ENCODE measurements at places on chromosomes 13 and 19. TPM values are rescaled to one million over a fixed set of nuclear protein-coding genes. Genes with fewer than 3 reads are reported as not detected.

The CACNA1A gene
- total RNA-seq: 2.8 TPM

The SBK3 gene
- total RNA-seq: 0.17 TPM

DNA sequence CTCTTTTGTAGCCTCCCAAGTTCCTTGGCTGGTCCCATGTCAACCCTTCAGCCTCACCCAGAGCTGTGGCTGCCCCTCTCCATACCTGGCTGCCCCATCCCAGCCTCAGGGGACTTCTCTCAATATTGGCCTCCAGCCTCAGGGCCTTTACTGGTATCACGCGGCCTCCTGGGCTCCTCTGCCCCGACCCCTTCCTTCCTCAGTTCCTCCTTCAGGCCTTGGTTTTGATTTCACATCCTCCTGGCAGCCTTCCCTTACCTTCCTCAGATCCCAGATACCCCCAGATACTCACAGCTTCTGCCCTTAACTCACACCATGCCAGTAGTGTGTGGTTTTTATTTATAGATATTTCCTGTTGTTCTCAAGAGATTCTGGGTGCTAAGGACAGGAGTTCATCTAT is 12.8 kb upstream of the SCN1B start:
- DNase-seq: no peak

DNA sequence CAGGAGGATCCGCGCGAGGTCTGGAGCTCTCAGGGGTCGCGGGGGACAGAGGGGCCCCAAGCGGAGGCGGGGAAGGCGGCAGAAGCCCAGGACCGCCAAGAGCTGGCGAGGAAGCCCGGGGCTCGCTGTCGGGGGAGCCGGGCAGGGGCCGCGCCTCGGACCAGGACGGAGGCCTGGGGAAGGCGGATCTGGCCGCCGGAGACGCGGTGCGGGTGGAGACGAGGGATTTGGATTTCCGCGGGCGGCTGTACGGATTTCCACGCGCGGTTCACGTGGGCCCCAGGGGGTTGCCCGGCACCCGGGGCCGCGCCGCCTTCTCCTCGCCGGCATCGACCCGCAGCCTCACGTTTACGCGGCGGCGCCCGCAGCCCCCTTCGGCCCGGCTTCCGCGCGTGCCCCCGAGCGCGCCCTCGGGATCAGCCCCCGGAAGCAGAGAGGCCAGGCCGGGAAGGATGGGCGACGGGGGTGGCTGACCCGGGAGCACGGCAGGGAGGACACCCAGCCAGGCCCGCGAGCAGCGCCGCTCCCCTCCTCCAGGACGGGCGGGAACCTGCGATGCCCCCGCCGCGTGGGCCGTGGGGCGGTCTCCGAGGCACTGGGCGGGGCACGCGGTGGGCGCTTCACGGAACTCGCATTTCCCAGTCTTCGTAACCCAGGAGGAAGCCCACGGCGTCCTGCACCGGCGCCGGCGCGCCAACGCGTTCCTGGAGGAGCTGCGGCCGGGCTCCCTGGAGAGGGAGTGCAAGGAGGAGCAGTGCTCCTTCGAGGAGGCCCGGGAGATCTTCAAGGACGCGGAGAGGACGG is 4.7 kb downstream of the F7 start:
- DNase-seq: peak; percentile 68

DNA sequence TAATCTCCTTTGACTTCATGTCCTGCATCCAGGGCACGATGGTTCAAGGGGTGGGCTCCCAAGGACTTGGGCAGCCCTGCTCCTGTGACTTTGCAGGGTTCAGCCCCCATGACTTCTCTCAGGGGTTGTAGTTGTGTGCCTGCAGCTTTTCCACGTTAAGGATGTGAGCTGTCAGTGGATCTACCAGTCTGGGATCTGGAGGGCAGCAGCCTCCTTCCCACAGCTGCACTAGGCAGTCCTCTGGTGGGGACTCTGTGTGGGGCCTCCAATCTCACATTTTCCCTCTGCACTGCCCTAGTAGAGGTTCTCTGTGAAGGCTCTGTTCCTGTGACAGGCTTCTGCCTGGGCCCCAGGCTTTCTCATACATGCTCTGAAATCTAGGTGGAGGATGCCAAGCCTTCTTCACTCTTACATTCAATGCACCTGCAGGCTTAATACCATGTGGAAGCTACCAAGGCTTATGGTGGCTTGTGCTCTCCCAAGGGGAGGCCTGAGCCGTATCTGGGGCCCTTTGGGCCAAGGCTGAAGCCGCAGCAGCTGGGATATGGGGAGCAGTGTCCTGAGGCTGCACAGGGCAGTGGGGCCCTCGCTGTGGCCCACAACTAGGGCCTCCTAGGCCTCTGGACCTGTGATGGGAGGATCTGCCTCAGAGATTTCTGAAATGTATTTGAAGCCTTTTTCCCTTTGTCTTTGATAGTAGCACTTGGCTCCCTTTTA is 39.3 kb upstream of the ERICH6B start:
- DNase-seq: no peak

GRCh38 chr13:79776531-79777295 is 295.8 kb downstream of the NDFIP2 start:
- no peak for DNase-seq

GRCh38 chr13:45847554-45848224 is 3.9 kb downstream of the SIAH3 start:
- no peak for DNase-seq

DNA sequence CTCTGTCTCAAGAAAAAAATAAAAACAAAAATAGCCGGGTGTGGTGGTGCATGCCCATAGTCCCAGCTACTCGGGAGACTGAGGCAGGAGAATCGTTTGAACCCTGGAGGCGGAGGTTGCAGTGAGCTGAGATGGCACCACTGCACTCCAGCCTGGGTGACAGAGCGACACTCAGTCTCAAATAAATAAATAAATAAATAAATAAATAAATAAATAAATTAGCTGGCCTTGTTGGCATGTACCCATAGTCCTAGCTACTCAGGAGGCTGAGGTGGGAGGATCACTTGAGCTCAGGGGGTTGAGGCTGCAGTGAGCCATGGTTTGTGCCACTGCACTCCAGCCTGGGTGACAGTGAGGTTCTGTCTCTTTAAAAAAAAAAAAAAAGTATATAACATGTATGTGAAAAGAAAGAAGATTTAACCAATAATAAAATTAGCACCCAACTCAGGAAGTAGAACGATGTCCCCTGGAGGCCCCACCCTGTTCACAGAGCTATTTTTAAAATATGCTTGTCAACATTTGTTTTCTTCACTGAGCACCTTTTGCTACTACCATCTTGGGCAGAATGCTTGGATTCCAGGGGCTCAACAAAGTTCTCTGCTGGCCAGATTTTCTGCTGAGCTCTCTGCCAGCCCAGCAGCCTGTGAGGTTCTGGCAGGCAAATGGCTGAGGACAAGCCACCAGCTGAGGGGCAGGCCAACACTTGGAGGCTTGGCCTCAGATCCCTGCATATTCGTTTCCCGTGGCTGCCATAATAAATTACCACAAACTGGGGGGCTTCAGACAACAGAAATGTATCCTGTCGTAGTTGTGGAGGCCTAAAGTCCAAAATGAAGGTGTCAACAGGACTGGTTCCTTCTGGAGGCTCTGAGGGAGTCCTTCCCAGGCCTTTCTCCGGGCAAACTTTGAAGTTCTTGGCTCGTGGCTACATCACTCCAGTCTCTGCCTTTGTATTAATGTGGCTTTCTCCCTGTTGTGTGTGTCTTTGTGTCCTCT is 5.2 kb downstream of the SLC25A42 start:
- DNase-seq: no peak

DNA sequence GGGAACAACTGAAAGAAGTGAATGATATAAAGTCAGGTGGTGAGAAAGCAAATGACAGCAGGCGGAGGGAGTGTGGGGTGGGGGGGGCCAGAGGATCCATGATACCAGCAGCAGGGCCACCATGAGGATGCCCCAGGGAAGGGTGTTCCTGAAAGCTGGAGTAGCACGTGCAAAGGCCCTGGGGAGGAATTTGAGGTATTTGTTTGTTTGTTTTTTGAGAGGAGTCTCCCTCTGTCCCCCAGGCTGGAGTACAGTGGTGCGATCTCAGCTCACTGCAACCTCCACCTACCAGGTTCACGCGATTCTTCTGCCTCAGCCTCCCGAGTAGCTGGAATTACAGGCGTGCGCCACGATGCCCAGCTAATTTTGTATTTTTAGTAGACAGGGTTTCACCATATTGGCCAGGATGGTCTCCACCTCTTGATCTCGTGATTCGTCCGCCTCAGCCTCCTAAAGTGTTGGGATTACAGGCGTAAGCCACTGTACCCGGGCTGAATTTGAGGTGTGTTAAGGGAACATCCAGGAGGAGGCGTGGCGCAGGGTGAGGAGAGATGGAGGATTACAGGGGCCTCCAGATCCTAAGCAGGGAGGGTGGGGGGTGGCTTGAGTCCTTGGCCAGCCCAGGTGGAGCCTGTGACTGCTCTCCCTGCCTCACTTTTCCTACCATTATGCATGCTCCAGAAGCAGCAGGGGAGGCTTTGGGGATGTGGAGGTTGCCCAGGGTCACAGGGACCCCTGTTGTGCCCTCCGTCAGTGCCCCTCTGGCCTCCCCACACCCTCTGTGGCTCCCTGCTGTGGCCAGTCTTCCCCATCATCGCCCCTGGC is 12.4 kb upstream of the JUND start:
- peak; percentile 79 for DNase-seq

GRCh38 chr19:33706631-33707030 is 84.9 kb downstream of the CHST8 start:
- peak; percentile 16 for DNase-seq

GRCh38 chr19:39199025-39199424 is 2.3 kb downstream of the NCCRP1 start:
- peak; percentile 72 for DNase-seq

DNA sequence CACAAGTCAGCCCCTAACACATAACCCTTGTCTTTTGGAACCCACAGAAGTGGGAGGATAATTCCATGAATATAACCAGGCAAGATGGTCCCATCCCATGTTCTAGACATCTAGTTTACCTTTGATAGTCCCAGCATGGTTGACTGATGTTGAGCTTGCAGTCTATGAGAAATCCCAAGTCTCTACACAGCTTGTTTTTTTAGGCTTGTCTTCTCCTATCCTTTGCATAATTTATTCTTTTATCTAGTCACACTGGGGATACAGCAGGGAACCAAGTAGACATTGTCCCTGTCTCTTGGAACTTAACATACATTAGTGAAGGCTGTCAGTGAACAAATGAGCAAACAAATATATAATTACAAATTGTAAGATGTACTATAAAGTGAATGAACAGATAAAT is 19.6 kb upstream of the FRY start:
- DNase-seq: no peak

DNA sequence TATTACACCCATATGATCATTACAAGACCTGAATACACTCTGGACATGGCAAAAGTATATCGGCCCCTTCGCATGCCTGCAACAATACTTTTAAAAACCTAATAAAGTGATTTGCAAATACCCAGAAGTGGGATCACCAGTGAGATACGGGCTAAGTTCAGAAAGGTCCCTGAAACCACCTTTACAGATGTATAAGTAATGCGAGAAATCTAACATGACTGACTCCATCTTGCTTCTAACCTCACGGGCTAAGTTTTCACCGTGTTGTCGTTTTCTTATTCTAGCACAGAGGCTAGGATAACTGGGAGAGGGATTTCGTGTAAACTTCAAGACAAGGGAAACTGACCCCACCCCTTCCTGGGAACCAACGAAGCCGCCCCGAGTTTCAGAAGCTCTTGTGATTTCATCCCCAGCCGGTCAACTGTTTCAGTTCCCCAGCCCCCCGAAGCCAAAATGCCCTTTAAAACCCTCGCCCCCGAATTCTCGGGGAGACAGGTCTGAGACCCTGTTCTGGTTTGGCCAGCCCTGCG is 703 bp downstream of the NEK3 start:
- DNase-seq: peak; percentile 56

DNA sequence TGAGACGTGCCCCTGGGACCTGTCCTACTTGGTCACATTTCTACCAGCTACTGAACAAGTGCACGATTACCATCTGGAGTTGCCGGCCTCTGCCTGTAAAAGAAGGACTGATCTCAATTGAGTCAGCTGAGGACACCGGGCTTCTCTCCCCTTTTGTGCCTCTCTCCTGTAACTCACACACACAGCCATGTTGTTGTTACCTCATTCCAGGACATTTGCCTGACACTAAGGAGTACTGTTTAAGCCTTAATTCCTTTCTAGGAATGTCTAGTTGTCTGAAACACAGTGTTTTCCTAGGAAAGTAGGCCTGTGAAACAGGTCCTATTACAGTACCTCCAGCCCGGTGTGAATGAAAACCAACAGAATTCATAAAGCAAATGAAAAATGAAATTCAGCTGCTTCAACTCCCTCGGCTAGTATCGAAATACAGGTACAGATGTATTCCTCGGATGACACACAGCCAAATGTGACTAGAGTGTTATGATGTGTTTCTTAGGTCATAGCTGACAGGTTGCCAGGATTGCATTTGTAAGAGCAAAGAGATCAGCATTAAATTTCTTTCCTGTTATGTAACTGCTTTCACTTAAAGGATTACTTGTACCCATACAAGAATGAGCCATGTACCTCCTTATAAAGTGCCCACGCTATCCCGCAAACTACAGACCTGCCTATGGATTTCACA is 152.0 kb upstream of the IRS2 start:
- DNase-seq: no peak

DNA sequence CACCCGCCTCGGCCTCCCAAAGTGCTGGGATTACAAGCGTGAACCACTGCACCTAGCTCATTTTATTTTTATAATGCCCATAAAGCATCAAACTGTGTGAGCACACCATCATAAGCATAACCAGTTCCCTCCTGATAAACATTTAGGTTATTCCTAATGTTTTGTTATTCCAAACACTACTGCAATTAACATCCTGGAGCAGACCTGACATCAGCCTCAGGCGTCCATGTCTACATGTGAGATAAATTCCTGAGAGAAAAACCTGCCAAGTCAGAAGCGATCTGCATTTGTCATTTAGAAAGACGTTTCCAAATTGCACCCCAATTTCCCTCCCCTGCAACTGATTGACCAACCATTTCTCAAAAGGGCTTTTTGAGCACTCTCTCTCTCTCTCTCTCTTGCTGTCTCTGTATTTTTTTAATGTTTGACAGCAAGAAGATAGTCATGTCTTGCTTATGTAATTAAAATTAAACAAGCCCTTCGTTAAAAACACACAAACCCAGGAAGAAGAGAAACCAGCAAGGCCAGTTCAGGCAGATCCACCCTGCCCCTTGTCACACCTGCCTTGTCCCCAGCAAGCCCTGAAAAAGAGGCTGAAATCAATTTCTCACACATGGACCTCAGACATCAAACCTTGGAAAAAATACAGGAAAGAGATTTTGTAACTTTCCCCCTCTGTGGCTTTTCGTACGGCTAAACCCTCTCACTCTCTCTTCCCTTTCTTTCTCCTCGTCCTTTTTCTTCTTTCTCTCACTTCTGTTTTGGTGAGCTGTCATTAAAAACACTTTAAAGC is 9.9 kb downstream of the LYPD3 start:
- no peak for DNase-seq

DNA sequence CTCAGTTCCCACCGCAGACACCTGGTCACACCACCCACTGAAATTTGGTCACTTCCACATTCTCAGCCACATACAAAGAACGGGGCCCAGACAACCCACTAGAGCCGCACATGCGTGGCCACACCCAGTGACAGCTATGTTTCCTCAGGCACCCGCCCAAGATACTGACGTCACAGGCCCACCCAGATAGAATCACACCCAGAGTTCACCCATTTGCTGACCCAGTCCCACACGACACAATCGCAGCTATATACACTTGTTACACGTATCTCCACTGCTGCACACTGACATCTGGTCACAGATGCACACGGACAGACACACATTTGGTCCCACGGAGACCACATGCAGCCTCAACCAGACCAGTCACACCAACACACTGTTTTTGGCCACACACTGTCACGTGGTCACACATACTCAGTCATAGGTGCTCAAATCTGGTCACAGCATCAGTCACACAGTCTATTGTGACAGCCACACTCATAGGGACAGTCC is 2.9 kb downstream of the NUMBL start:
- no peak for DNase-seq

- no peak for DNase-seq
Observed at GRCh38 chr13:84563611-84564010, 681.3 kb upstream of the SLITRK1 start.

All from H7 (cell line).